Spinal cord (tissue), 10 donors: ENCODE measurements at places on chromosomes 11 and 22.

GRCh38 chr22:44091021-44091721 lies 67.1 kb downstream of the PARVB start:
- DNase-seq: no peak

DNA sequence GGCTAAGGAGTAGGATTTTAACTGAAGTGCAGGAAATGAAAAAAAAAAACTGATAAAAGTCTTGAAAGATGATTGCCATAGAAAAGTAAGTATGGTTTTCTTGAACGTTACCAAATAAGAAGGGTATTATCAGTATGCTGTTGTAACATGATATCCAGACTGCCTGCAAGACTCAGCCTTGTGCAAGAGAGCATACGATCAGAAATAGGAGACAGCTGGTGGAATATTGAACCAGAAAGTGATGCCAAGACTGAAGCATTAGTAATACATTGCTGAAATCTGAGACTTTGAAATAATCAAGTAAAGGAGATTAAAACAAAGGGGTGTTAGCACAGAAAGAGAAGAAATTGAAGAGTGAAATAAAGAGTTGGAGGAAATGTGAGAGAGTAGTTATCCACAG lies 452.7 kb upstream of the CNTN5 start:
- peak; percentile 38 for DNase-seq

DNA sequence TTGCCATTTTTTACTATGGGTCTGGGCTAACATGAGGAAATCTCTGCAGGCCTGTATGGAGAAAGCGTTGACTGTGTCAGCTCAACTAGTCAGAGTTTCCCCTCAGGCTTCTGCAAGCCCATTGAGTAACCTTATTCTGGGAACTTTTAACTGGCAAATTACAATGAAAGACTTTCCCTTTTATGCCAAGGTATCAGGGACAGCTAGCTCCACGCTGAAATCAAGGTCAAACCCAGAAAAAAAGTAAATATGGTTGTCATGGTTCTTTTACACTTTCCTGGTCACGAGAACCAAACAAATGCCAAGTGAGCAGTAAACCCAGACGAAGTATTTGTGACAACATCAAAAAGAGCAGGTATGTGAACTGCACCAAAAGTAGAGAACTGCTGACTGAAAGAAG lies 13.8 kb downstream of the OSBP start:
- DNase-seq: no peak

DNA sequence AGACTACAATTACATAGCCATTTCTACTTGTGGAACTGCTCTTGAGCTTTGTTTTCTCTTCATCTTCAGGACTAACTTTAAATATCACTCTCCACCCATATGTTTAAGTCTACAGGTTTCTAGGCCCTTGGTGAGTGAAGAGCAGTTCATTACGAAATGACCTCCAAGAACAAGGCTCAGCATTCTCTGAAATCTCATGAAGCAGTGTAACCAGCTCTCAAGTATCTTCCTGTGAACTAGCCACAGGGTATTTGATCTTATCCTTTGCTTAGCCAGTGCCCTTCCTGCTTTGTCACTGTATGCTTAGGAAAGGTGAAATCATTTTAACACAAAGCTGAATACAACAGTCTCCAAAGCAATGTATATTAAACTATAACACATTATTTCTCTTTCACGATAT lies 20.4 kb upstream of the LYVE1 start:
- DNase-seq: no peak

DNA sequence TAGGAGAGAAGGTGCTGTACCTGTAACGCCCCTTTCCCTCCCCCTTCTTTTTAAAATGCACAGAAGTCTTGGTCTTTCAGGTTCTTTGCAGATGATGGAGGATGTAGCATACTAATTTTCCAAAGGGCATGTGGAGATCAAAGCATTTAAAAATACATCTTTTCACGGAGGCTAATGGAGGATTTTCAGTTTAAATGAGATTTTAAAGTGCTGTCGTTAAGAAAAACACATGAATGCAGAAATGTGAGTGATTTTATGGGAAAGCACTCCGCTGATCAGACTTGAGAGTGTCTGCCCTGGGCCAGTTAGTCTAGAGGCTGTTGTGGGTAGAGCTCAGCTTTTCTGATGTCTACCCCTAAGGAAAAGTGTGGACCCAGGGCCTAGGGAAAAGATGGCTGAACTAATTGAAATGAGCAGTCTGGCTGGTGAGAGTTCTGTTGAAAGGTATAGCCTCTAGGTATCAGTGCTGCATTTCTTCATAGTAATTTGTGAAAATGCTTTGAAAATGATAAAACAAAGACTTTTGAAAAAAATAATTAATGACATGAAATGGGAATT lies 2.5 kb downstream of the AMOTL1 start:
- DNase-seq: no peak

GRCh38 chr11:72930008-72930407 lies 115.8 kb downstream of the ATG16L2 start:
- DNase-seq: no peak

DNA sequence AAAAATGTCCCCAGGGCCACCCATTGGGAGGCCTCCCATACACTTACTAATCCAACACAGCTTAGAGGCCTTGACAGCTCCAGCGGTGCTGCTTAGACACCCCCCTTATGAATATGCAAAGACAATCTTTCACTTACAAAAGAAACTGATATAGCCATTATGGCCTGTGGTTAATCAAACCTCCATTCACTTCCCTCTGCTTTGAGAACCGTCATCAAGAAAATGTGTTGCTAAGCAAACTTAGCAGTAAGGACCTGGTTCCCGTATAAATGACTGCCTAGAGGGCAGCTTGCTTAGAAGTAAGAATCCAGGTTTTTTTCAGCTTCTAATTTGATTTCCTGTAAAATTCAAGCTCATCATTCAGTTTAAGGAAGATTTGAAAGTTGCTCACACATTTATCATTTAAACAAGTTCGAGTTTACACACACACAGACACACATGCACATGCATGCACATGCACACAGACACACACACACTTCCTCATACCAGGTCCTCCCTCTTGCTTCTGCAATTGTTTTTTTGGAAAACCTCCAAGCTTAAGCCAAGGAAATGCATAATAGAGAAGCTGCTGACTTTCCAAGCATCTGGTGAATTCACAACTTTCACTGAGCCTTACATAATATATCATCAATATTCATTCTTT lies 137.7 kb upstream of the BLID start:
- DNase-seq: no peak

DNA sequence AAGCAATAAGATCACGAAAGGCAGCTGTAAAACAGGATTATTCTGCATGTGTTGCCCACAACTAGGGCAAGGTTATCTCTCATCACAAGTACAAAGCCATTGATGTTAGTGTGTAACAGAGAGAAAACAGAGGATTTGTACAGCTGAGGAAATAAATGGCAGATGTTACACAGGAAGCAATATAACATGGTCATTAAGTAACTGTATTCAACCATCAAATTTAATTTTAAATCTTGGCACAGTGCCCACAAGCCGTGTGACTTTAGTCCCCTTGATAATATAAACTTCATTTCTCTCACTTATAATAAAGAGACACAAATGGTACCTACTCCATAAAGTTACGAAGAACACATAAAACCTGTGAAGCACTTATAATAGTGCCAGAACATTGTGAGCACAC lies 17.3 kb downstream of the OR51E2 start:
- DNase-seq: no peak
